NCI-H1930 (cell line): ENCODE measurements at places on chromosomes 2 and 18.

DNA sequence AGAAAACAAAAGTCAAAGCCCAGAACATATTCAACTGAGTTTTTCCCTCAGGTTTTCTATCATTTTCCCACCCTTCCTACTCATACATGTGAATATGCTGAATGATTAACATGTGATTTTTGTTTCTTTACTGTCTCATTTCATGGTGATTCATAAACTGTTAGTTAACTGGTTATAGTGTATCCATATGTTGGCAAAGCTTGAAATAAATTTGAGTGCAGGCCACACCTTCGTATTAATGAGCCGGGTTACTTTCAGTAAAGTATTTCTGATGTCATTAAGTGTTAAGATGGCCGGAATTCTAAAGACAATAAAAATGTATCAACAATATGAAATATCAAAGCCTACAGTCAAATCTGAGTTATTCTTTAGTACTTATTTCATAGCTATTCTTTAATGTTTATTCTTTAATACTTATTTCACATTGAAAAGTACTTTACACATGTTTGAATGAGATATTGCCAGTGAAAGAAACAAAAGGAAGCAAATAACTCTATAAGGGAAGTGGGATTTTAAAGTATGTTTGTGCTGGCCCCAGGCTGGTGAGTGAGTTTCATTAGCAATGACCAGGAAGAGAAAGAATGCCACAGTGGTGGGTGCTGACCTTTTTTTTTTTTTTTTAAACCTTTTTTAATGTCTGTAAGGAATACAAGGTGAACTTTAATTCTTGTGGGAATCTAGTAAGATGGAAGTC is 178.6 kb downstream of the NEDD4L start:
- DNase-seq, result no peak

- DNase-seq, result no peak
These were observed 75.4 kb downstream of the FHOD3 start for GRCh38 chr18:36372903-36373311.

GRCh38 chr2:226211439-226211838 is 588.2 kb downstream of the IRS1 start:
- no peak for DNase-seq

GRCh38 chr2:233892793-233893192 is 24.4 kb upstream of the TRPM8 start:
- no peak for DNase-seq

DNA sequence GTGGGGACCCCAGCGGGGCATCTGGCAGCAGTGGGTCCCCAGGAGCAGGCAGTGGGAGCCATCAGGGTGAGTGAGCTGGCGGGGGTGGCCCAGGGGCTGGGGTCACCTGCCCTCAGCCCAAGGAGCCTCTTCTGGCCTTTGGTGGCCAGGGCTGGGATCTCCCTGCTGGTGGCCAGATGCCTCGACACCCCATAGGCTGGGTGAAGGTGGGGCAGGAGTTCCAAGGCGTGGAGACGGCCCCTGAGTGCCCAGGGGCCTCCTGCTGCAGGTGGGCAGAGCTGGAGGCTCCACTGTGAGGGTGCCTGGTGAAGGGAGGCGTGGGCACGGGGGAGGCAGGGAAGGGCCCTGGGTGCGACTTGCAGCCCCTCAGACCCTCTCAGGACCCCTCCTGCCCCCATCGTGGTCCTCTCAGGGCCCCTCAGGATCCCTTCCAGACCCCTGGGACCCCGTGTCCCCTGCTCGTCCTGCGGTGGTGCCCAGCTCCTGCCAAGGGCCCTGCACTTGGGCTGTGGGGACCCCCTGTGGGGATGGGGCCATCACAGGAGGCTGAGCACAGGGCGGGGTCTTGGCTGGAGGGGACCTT is 5.0 kb upstream of the GPR35 start:
- DNase-seq, result no peak

- DNase-seq, result no peak
These were observed 123.8 kb upstream of the WDSUB1 start for GRCh38 chr2:159410276-159410675.

- no peak for DNase-seq
These were observed 600.1 kb upstream of the FSHR start for GRCh38 chr2:49754381-49754780.

- DNase-seq, result no peak
These were observed at the start of gene EN1 for GRCh38 chr2:118846953-118847761. Gene EN1 (minus strand): TSS chr2:118847648. CDS start chr2:118847167, 481 bp downstream.
